T-cell (primary cell): ENCODE measurements at places on chromosomes 12 and 14. TPM values are rescaled to one million over a fixed set of nuclear protein-coding genes. Genes with fewer than 3 reads are reported as not detected.

The PMEL gene
- not detected for total RNA-seq

The KRT3 gene
- not detected for total RNA-seq

The GPR68 gene
- 3.0 TPM for total RNA-seq

The EIF4B gene
- total RNA-seq, result 715 TPM

The NYNRIN gene
- 0.61 TPM for total RNA-seq

The LBHD2 gene
- total RNA-seq, result not detected

The TAPBPL gene
- 63.1 TPM for total RNA-seq

The PPP1R1A gene
- total RNA-seq, result not detected

The CCDC60 gene
- not detected for total RNA-seq

The PLD4 gene
- 3.9 TPM for total RNA-seq

The APOLD1 gene
- 3.8 TPM for total RNA-seq

The FSCB gene
- total RNA-seq, result not detected

The KERA gene
- not detected for total RNA-seq

The TEX52 gene
- total RNA-seq, result not detected

The SEC23A gene
- total RNA-seq, result 49.3 TPM

The IL22 gene
- not detected for total RNA-seq

The KRT8 gene
- 0.42 TPM for total RNA-seq

The RFX4 gene
- total RNA-seq, result not detected

The MAP1LC3B2 gene
- 2.0 TPM for total RNA-seq

The SMCO2 gene
- not detected for total RNA-seq

The GYS2 gene
- total RNA-seq, result not detected

The PLBD2 gene
- total RNA-seq, result 15.1 TPM
